NCI-H1694 treated with DMSO at 0.1 percent for 48 hours (cell line): ENCODE measurements at places on chromosomes 6 and 20.

- no peak for DNase-seq
Observed at GRCh38 chr6:28638787-28639430, 113.2 kb downstream of the GPX5 start.

DNA sequence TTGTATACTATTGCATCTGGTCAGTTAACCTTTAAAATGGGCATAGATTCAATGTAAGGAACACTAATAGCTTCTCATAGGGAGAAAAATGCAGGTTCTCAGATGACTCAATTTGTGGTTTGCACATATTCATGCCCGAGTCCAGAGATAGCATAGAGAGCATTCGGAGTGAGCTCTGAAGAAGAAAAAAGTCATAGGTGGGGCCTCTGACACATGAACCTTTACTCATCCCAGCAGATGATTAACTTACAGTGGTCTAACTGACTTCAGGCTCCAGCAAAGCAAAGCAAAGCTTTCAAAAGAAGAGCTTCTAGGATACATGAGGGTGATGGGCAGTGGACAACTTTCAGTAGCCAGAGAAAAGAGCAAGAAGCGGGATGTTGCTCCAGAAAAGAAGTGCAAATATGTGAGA, 55.3 kb upstream of the BTN3A2 start:
- no peak for DNase-seq

GRCh38 chr20:8903655-8904605, 165.0 kb upstream of the PLCB4 start:
- no peak for DNase-seq

DNA sequence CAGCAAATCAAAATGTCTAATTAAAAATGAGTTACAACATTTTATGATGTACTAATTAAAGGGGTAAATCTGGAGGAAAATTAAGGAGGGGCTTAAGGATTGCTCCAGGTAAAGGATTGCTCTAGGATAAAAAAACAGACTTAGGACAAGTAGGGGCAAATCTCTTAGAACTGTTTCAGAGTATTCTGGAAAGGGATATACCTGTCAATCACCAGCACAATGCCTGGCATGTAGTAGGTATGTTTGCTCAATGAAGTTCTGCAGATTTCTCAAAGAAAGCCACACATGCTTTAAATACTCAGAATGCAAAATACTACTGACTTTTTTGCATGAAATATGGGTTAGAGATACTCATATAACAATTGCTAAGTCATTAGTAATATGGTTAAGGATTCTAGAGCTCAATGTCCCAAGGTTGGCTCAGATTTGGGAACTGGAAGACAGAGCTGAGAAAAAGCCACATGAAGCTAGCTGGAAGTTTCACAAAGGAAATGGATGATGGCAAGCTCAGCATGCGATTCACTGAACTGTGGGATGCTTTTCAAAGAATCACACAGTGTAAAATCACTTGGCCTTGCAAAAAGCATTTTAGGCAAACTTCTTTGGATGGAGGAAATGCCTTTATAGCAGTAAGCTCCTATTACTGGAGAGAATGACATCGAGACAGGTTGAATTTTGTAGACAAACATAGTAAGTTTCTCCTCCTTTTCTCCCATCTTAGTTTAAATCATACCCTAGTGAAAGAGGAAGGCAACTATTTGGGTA, 72.8 kb downstream of the MAP3K5 start:
- DNase-seq, result no peak

GRCh38 chr6:63765828-63766227, 130.2 kb downstream of the PHF3 start:
- no peak for DNase-seq
